GF-D8 (cell line): ENCODE measurements at places on chromosomes 12 and 14.

DNA sequence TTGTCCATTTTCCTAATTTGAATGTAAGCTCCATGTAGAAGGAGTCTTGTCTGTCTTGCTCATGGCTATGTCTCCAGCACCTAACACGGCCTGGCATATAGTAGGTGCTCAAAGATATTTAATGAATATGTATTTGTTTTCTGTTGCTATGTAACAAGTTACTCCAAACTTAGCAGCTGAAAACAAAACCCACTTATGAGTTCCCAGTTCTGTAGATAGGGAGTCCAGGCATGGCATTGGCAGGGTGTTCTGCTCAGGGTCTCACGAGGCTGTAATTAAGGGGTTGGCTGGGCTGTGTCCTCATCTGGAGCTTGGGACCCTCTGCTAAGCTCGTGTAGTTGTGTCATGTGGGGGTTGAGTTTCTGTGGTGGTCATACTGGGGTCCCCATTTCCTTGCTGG lies 106.0 kb downstream of the AACS start:
- no peak for DNase-seq

GRCh38 chr12:128771681-128772080 lies 52.1 kb downstream of the SLC15A4 start:
- no peak for DNase-seq

GRCh38 chr14:73741386-73741875 lies 27.2 kb upstream of the PNMA1 start:
- DNase-seq, result peak; percentile 89

GRCh38 chr12:5509102-5509501 lies 77.2 kb downstream of the NTF3 start:
- no peak for DNase-seq

DNA sequence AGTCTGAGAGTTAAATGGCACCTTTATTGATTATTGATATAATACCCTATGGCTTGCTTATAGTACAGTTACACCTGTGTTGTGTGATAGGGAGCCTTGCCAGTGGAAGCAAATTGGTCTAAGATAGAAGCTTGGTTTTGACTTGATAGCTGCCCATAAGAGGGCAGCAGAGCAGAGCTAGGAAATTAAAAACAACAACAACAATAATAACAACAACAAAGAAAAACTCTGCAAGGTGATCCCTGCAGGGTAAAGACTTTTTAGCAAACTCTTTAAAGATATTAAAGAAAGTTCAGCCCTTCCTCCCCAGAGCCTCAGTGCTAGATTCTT lies 18.0 kb upstream of the RNASE10 start:
- no peak for DNase-seq

DNA sequence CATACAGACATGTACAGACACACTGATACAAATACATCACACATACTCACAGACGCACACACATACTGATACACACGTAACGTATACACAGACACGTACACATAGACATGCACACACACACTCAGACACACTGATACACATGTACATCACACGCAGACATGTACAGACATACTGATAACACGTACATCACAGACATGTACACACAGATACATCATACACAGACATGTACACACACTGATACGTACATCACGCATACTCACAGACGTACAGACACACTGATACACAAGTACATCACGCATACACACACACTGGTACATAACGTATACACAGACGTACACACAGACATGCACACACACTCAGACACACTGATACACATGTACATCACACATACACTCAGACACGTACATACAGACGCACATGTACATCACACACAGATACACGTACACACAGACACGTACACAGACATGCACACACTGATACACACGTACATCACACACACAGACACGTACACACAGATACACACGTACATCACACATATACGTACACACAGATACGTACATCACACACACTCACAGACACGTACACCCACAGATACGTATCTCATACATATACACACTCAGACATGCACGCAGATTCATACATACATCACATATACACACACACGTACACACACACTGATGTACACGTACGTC lies 5.1 kb downstream of the ZNF605 start:
- no peak for DNase-seq

- DNase-seq, result no peak
These were observed 159.0 kb downstream of the LRIG3 start for GRCh38 chr12:58761308-58761707.

GRCh38 chr12:69415471-69416275 lies 54.5 kb upstream of the FRS2 start:
- no peak for DNase-seq

- DNase-seq, result no peak
These were observed 92.8 kb upstream of the PTHLH start for GRCh38 chr12:28065374-28065773.

- no peak for DNase-seq
These were observed 4.1 kb downstream of the CACNA2D4 start for GRCh38 chr12:1914114-1914911.

- no peak for DNase-seq
These were observed 13.0 kb downstream of the GTSF1 start for GRCh38 chr12:54460317-54460923.

- DNase-seq, result no peak
These were observed 245.7 kb upstream of the MDGA2 start for GRCh38 chr14:47921133-47921532.

GRCh38 chr14:49549881-49550280 lies 36.3 kb downstream of the RPS29 start:
- DNase-seq, result no peak

DNA sequence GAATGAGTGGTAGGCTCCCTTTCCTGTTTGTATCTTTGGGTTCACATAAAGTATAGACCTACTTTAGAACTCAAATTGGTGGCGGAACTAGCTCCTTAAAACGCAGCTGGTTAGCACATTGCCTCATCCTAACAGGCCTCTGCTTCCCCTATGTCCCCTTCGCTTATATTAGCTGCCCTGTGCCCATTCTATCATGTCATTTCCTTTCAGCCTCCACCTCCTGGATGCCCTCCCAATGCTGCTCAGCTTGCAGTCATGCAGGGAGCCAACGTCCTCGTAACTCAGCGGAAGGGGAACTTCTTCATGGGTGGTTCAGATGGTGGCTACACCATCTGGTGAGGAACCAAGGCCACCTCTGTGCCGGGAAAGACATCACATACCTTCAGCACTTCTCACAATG lies 3.5 kb downstream of the DAZAP2 start:
- DNase-seq, result peak; percentile 60

- DNase-seq, result no peak
These were observed 35.3 kb upstream of the TMTC1 start for GRCh38 chr12:29818916-29819623.

DNA sequence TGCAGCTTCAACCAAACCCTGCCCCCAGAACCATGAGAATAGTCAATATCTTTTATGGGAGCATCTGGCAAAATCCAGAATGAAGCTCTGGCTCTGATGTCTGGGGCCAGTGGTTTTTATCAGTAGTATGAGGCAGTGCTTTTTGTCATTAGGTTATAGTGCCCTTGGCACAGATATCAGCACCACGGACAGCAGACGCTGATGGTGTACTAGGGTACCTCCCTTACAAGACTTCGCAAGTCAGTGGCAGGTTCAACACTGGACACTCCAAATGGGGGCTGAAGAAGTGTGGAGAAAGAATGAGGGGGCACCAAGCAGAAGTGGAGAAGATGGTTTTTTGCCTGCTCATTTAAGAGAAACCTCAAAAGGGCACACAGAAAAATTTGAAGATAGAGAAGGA lies 68.2 kb upstream of the E2F7 start:
- no peak for DNase-seq

GRCh38 chr12:31897781-31898503 lies 61.3 kb upstream of the RESF1 start:
- DNase-seq, result peak; percentile 52

DNA sequence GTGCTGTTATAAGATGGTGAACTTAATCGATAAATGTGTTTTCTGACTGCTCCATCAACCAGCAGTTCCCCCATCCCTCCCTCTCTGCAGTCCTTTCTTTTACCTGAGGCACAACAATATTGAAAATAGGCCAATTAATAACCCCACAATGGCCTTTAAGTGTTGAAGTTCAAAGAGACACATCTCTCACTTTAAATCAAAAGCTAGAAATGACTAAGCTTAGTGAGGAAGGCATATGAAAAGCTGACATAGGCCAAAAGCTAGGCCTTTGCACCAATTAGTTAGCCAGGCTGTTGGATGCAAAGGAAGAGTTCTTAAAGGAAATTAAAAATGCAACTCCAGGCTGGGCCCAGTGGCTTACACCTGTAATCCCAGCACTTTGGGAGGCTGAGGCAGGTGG lies 43.7 kb downstream of the SAV1 start:
- no peak for DNase-seq

GRCh38 chr14:21090194-21090939 lies 8.1 kb downstream of the ZNF219 start:
- DNase-seq, result no peak
